ENCODE measurements at places on chromosomes 12 and 14.

DNA sequence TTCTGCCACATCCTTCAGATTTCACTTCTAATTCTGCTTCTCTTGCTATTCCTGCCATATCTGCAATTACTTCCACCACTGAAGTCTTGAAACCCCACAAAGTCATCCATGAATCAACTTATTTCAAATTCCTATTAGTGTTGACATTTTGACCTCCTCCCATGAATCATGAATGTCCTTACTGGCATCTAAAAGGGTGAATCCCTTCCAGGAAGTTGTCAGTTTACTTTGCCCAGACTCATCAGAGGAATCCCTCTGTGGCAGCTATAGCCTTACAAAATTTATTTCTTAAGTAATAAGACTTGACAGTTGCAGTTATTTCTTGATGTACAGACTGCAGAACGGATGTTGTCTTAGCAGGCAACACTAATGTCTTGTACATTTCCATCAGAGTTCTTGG lies 162.9 kb downstream of the PCNX1 start:
- no peak for DNase-seq

- DNase-seq: no peak
Measured at GRCh38 chr12:27282754-27283153, 38.7 kb downstream of the STK38L start.

DNA sequence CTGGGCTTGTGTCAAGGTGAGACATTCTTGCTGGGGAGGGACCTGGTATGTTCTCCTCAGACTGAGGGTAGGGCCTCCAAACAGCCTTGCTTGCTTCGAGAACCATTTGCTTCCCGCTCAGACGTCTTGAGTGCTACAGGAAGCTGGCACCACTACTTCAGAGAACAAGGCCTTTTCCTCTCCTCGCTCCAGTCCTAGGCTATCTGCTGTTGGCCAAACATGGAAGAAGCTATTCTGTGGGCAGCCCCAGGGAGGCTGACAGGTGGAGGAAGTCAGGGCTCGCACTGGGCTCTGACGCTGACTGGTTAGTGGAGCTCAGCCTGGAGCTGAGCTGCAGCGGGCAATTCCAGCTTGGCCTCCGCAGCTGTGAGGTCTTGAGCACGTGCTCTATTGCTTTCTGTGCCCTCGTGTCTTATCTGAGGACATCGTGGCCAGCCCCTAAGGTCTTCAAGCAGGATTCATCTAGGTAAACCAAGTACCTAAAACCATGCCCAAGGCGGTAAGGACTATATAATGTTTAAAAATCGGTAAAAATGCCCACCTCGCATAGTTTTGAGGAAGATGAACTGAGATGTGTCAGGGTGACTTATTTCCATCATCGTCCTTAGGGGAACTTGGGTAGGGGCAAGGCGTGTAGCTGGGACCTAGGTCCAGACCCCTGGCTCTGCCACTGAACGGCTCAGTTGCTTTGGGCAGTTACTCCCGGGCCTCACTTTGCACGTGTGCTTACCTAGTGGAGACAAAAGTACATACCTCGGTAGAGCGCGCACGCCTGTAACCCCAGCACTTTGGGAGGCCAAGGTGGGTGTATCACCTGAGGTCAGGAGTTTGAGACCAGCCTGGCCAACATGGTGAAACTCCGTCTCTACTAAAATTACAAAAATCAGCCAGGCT lies 4.3 kb downstream of the GAPDH start:
- DNase-seq: no peak

DNA sequence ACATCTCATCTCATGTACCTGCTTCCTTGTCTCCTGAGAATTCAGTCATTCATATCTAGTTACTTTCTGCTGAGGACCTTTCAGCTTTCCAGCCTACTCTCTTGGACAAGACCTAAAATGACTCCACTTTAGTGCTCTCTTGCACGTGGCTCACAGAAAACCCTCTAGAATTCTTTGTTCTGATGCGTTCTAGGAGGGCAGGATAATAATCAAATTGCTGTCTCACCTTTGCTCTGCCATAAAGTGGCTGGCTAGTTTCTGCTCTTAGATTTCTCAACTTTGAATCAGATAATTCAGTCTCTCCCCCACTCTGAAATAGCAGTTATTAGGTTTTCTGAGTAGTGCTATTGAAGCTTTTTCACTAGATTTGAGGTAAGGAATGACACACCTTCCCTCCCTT lies 429.5 kb upstream of the FBXO33 start:
- DNase-seq: no peak

DNA sequence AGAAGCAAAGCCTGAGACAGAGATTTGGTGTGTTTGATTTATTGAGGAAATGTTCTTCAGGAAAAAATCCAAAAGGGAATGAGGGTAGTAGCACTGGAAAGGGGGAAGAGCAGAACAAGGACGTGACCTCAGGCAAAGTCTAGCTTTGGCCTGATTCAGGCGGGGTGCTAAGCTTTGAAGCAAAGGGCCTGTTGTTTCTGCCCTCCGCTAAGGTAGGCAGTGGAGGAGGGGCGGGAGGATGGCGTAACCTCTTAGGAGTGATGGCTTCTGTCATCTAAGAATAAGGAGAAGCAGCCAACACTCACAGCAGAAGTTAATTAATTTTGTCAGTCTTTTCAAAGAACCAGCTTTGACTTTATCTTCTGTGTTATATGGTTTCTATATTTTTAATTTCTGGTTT lies 20.4 kb downstream of the ABHD12B start:
- DNase-seq: no peak

DNA sequence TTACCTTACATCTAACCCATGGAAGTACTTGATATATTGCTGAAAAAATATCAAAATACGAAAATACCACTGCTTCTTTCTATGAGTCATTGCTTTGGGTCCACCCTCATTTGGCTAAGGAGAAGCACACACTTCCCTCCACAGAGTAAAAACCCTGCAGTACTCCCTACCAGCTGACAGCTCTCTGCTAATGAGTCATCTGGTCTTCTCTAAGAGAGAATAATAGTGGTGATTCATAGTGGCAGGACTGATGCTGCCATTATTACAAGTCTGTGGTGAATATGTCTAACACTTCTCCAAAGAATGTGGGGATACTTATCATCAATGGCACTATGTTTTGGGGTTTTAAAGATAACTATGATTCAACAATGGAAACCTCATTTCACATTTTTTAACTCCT lies 90.7 kb downstream of the PPFIA2 start:
- no peak for DNase-seq

GRCh38 chr14:81148635-81149034 lies 72.1 kb downstream of the GTF2A1 start:
- no peak for DNase-seq

DNA sequence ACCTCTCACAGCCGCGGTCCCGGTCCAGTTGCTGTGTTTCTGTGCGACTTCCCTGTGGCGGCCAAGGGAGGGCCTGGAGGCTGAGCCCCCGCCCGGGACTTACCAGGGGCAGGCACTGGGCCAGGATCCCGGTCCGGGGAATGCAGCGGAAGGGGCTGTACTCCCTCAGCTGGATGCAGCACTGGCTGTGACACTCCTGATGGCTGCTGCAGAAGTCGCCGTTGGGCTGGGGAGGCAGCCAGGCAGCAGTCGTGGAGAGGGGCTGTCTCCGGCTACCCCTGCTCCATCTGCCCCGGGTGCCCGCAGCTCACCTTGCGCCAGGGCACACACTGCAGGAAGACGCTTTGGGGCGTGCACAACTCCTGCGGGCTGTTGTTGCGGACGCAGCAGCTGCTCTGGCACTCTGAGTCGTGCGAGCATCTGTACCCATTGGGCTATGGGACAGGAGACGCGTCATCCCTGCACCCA lies 6.2 kb downstream of the LRCOL1 start:
- no peak for DNase-seq

DNA sequence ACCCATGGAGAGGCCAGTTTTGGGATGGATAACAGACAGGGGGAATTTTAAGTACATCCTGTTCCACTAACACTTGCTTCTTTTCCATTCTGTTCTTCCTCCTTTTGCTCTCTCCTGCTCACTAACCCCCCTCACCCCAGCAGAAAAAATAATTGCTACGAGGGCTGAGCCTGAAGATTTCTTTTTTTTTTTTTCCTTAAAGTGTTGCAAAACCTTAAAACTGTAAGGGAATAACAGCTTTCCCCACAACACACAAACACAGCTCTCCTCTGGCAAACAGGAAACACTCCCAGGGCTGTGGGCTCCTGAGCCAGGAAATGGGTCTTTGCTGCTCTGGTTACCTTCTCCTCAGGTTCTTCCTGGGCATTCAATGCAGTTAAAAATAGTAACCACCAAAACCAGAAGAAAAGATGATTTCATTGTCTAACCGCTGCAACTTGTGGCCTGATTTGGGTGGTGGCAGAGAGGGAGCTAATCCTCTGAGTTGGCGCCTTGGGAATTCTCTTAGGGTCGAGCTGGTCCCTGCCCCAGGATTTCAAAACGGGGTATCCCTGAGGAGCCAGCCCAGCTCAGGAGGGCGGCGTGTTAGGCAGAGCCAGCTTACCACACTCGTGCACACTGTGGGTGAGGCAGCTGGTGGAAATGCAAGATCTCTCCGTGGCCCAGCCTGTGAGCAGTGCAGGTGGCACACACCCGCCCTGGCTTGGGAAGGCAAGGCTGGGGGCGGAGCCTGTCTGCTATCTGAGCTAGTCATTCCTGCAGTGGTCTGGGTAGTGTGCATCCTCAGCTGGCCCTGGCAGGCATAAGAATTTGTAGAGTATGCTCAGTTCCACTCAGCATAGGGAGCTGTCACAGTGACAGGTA lies 17.1 kb upstream of the EMP1 start:
- DNase-seq: no peak

DNA sequence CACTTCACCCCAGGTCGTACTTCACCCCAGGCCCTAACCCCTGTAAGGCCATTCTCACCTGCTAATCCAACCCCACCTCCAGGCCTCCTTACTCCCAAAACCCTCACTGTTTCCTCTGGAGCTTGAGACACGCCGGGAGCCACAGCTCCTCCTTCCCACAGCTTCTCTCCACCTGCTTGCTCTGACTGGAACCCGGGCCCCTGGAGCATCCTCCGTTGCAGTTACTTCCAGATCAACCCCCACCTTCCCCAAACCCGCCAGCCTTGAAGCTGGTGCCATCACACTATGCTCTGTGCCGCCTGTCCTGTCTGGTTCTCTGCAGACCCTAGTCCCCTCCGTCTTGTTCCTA lies 34.6 kb upstream of the PPP2R5C start:
- DNase-seq: no peak

DNA sequence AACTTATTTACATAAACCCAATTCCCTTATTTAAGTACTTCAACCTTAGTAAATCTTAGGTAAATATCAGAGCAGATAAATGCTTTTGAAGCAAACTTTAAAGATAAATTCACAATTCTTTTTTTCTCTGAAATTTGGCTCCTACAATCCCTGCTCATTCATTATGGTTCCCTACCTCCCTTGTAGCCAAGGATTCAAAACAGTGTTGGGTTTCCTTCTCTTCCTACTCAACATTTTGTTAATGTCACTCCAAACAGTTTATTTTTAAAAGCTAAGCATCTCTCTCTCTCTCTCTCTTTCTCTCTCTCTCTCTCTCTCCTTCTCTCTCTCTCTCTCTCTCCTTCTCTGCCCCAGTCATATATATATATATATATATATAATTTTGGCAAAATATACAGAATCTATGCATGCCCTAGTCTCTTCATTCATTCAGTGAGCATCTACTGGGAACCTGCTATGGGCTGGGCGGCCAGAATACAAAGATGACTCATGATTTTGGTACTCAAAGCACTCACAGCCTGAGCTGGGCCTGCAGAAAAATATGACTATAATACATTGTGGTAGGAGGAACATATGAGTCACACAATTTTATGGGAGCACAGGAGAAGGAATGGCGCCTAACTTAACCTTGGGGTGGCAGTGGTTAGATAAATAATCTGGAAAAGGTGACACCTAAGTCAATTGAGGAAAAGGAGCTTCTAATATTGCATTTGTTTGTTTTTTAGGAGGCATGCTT lies 123.7 kb upstream of the DHRS4 start:
- no peak for DNase-seq

DNA sequence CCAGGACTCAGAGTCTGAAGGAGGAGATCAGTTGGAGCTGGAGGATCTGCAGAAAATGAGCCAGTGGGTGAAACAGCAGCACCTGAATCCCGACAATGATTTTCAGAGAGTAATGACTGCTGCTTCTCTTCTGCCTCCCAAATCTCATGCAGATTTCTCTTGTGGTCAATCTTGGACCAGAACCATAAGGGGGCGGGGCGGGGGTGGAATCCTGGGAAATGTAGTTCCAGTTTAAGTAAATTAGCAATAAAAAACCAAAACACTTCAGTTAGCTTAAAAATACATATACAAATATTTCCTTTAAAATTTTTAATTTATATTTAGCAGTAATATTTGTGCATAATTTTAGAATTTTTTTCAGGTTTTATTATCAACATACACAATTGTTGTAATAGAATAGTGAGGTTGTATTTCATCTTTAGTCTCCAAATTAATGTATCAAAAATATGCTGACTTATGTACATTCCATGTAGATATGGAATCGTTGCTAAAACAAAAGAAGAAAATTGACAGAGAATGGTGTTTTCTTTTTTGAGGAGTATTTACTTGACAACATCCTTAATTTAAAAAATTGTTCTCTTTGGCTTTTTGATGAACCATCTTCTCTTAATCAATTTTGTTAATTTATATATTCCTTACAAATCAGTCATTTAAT lies 223.5 kb upstream of the SYT10 start:
- DNase-seq: no peak

- no peak for DNase-seq
Measured at GRCh38 chr12:116708826-116709756, 28.8 kb downstream of the SPRING1 start.

DNA sequence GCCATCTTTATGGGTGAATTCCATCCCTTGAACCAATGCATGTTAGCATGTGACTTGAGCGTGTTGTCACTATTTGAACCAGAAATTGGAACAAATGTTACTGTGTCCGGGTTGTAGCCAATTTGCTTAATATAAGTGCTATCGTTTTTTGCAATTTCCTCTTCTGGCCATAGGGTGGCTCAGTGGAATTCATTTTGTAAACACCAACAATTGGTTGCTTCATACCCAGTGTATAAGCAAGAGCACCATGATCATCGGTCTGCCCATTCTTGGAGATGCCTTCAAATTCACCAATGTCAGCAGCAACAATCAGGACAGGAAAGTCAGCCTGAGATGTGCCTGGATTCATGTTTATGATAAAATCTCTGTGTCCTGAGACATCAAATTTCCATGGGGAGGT lies 5.0 kb upstream of the NEDD1 start:
- no peak for DNase-seq

DNA sequence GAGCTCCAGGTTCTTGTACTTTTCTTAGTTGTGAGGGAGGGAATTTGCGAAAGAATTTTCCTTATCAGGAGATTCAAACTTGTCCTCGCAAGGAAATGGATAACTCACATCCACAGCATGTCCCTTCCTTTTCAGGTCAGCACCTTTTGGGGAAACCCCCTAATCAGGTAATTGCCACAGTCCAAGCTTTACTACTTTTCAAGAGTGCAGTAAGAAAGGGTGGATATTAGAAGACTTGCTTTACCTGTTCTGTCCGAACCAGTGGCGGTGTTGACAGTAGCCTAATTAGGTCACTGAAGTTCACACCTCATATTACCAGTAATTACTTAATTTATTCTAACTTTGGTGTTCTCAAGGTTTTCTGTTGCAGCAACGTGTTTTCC lies 6.7 kb upstream of the C12orf50 start:
- no peak for DNase-seq

Measured in cortex of kidney (tissue), 1 donor.